Ascending aorta (tissue), 2 donors: ENCODE measurements at places on chromosomes 16 and 17. TPM values are rescaled to one million over a fixed set of nuclear protein-coding genes. Genes with fewer than 3 reads are reported as not detected.

Gene C17orf78
- not detected for total RNA-seq

Gene SIAH1
- total RNA-seq = 11.3 TPM

Gene TAC4
- total RNA-seq = not detected

Gene MFSD11
- 13.4 TPM for total RNA-seq

Gene TIGD7
- 1.6 TPM for total RNA-seq

DNA sequence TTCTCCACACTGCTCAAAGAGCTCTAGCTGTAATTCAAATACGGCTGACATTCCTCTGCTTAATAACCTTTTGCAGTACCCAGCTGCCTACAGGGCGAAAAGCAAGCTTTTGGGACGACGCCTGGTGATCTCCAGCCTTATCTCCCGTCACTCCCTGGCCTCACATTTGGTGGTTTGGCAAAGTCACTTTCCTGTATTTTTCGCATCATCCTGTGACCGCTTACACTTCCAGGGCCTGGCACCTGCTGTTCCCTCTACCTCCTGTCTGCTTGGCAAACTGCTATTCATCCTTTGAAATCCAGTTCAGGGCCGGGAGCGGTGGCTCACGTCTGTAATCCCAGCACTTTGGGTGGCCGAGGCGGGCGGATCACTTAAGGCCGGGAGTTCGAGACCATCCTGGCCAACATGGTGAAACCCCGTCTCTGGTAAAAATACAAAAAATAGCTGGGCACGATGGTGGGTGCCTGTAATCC lies 2.7 kb upstream of the BHLHA9 start:
- no peak for DNase-seq

DNA sequence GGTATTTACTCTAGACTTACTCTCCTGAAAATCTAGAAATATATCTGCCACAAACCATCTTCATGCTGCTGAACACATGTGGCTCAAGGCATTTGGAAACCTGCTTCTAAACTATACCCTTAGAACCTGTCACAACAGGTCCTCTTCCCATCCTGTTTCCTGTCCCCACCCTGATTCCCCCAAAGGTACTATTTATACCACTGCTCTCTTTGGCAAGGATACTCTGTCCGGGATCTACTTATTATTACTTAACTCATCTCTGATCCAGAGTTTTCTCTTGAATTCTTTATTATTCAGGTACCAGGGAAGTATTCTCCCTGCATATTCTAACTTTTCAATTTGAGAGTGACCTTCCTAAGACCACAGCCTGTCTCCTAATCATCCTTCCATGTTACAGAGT lies 33.4 kb downstream of the TRAF4 start:
- no peak for DNase-seq

GRCh38 chr16:53565296-53565863 lies 62.4 kb upstream of the AKTIP start:
- DNase-seq = no peak

DNA sequence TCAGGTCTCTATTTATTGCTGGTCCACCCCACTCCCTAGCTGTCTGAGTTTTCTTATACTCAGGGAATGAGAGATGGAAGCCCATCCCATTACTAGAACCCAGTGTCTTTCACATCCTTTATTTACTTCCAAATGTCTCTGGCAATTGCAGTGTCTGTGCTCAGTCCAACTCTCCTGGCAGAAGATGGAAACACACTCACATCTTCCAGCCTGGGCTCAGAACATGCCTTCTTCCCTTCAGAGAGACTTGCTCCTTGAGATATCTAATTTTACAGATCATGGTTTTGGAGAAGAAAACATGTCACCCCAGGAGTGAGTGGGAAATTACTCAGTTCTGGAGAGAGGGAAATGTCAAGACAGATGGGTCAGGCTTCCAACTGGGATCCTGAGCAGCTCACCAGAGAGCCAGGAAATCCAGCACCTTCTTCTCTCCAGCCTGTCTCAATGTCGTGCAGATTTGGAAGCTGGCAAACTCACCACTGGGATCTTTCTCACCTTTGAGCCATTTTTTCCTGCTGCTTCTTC lies 494.4 kb downstream of the HS3ST4 start:
- DNase-seq = no peak

GRCh38 chr16:52384378-52384777 lies 162.6 kb downstream of the TOX3 start:
- DNase-seq = no peak

- peak; percentile 90 for DNase-seq
Measured at GRCh38 chr17:12637015-12637414, 28.7 kb upstream of the MYOCD start.

DNA sequence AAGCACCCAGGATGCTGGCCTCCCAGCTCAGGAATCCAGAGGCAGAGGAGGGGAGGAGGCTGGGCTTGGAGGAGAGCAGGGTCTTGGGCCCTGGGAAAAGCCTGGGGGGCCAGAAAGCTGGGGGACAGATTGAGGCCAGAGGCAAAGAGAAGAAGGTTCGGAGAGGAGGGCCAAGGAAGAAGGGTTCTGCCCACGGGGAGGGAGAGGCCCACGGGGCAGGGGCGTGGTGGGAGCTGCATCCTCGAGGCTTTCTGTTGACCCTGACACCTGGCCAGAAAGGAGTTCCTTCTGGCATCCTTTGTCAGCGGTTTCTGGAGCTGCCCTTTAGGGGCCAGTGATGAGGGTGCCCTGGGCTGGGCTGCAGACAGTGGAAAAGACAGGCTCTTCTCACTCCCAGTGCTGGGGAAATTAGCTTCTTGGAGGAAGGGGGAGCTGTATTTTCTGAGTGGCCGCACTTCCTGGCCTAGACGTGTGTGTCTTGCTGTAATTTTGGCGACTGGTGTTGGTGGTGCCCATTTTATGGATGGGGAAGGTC lies 308.7 kb downstream of the SEC14L1 start:
- DNase-seq = no peak

DNA sequence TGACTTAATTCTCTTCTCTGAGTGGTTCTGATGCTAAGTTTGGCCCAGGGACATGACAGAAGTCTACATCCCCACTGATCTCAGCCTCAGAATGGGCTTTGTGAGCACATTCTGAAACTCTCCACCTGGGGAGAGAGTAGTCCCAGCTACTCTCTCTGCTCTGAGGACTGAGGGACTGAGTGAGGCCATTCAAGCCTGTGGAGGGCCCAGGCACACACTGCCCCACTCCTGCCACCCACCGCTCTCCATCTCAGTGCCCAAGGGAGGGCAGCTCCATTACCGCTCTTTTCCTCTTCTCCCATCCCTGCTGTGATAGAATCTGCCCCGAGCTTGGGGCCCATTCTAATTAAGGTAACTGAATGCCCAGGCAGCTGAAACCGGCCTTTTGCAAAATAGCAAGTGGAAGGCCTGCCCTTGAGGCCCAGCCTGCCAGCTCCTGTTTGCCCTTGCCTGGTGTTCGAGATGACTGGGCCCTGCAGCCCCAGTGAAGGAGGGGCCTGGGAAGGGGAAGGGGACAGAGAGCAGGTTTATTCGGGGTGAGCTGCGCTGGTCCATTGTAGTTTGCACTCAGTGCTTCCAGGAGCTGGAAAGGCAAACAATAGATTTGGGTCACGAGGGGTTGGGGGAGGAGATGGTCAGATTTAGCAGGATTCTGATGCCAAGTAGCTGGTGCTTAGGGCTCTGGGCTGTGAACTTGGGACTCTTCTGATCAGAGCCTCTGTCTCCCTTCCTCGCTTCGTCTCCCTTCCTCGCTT lies 76.2 kb downstream of the RAB11FIP4 start:
- DNase-seq = no peak

- peak; percentile 89 for DNase-seq
Measured at GRCh38 chr17:31787857-31788570, 71.0 kb downstream of the COPRS start.

- DNase-seq = no peak
Measured at GRCh38 chr16:55464375-55464774, 14.6 kb upstream of the MMP2 start.
